ENCODE measurements at places on chromosomes 2 and 18. TPM values are rescaled to one million over a fixed set of nuclear protein-coding genes. Genes with fewer than 3 reads are reported as not detected.
A peak's percentile ranks its signal among the peaks of the same experiment; 100 is the strongest.

Gene FBXO48
- 0.67 TPM for polyA plus RNA-seq

Gene VAMP8
- 401 TPM for polyA plus RNA-seq

Gene ABCA12
- polyA plus RNA-seq = not detected

Gene SP5
- not detected for polyA plus RNA-seq

Gene LBX2
- polyA plus RNA-seq = not detected

Gene UGT1A1
- not detected for polyA plus RNA-seq

Gene GPR39
- not detected for polyA plus RNA-seq

Gene UGT1A4
- polyA plus RNA-seq = not detected

GRCh38 chr2:55616551-55617174 lies 759 bp downstream of the PPP4R3B start:
- DNase-seq = peak; percentile 67

GRCh38 chr2:109168086-109168485 lies 39.1 kb downstream of the SH3RF3 start:
- DNase-seq = no peak

- no peak for DNase-seq
Measured at GRCh38 chr2:36857713-36858112, 108.6 kb downstream of the STRN start.

- no peak for DNase-seq
Measured at GRCh38 chr2:113784823-113785744, 28.6 kb upstream of the SLC35F5 start.

GRCh38 chr2:74843899-74844298 lies 10.0 kb downstream of the HK2 start:
- DNase-seq = peak; percentile 62

- no peak for DNase-seq
Measured at GRCh38 chr2:66034467-66034866, 400.5 kb upstream of the MEIS1 start.

- no peak for DNase-seq
Measured at GRCh38 chr2:24576617-24577016, 85.6 kb downstream of the NCOA1 start.

DNA sequence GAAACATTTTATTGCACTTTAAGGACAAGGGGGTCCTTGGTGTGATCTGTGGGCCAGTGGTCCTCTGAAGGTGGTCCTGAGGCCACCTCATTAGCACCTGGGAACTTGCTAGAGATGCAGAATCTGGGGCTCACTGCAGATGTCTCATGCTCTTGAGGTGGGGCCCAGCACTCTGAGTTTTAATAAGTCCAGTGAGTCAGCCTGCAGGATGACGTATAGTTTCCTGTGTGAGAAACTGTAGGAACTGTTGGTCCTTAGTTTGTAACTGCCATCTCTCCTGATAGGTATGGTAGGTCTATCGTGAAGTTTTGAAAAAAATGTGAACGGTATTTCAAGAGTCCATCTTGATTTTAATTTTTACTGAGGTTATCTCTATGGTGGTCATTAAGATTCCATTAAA lies 2.8 kb downstream of the TRPM8 start:
- DNase-seq = no peak

DNA sequence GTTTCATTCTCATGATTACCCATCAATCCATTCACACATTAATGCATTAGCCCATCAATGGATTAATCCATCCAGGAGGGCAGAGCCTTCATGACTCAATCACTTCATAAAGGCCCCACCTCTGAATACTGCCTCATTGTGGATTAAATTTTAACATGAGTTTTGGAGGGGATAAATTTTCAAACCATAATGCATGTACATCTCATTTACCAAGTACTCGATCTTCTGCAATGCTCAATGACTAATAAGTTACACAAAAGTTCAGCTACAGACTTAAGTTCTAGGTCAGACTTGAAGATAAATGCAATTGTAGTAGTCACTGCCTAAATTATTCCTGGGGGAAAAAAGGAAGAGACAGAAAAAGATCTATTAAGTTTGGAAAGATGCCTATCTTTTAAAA lies 120.0 kb upstream of the OSR1 start:
- no peak for DNase-seq

DNA sequence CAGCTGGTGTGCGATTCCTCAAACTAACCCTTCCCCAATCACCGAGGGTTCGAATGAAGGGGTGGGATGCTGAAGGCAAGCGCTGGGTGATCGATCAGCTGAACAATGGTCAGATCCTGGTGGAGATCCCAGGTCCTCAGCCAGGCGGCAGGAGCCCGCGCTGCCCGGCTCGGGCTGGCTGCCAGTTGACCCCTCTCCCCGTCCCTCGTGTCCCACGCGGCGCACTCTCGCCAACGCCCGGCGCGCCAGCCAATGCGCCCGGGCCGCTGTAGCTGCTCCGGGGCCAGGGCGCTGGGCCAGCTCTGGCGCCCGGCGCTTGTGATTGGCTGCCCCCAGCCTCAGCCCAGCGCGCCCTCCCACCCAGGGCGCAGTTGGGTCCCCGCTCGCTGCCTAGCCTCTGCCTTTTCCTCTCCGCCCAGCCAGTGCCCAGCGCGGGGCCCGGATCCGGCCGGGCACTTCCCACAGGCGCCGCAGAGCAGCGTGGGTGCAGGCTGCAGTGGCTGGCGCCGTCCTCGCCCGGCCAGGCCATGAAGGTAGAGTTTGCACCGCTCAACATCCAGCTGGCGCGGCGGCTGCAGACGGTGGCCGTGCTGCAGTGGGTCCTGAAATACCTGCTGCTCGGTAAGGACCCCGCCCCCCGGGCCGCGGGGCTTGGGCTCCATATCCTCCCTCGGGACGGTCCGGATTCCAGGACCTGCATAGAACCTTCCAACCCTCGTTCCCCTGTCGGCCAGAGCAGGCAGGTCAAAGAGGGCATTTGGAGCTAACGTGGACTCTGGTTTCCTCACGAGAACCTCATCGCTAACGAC lies at the start of gene MOGAT1:
Gene MOGAT1 (plus strand): TSS at position 400 of the 809 bp plus-strand sequence. CDS start 128 bp downstream, at position 528.
- DNase-seq = no peak

DNA sequence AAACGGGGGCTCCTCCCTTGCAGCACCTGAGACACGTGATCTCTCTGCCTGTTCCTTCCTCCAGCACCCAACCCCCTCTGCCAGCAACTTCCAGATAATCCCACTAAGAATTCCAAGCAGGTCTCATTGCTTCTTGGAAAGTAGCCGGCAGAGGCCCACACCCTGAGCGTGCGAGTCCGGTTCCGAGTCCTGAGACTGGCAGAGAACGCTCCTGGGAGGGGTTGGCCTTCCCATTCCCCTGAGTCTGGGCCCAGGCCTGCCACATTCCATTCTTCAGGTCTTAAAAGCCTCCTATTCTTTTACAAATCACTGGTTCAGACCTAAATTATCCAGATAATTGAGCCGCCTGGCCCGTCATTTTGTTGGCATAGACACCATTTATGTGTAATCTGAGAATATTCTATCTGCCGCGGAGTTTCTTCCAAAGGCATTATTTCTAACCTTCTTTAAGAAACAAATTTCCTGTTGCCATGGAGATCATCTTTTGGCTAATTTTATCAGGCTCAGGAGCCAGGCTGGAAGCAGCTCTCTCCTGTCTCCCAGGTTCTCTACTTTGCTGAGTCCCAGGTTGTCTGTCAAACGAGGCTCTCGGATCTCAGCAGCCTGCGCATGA lies 165.4 kb downstream of the MYCN start:
- DNase-seq = no peak

DNA sequence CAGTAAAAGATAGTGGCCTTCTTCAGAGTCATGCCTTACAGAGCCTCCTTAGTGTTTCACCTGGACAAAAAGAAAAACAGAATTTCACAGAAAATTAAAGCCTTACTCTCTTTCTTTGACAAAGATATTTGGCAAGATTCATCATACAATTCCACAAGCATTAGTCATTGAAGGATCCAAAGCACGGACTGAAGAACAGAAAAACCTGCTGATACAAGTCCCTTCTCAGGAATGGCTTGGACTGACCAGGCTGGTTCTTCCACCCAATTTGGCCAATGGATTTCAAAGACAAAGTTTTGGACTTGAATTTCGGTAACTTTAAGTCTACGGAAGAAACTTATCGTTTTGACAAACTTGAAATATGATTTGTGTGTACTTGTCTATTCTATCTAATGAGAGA lies 39.1 kb upstream of the GALNT3 start:
- DNase-seq = no peak

GRCh38 chr2:74966887-74967286 lies 8.4 kb downstream of the POLE4 start:
- peak; percentile 6 for DNase-seq

DNA sequence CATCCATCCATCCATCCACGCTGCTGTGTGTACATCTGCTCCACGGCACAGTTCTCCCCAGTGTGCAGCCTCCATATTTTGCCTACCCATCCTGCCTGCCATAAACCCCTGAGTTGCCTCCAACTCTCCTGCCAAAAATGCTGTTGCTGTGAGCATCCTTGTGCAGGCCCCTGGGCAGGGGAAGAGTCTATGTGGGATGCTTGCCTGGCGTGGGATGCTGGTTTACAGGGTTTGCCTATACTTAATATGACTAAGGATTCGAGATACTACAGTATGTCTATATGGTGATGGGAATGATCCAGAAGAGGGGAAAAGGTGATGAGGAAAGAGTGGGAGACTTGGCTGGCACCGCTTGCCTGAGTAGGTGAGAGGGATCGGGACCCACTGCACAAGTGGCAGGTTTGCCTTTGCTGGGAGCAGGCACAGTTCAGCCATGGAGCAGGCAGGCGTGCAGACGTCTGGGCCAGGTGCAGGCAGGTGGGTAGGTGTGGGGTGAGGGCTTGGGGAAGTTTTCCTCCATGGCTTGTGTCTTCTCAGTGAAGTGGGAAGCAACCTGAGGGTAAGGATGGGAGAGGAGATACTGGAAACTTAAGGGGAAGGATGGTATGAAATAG lies 30.2 kb upstream of the FAHD2A start:
- DNase-seq = no peak

DNA sequence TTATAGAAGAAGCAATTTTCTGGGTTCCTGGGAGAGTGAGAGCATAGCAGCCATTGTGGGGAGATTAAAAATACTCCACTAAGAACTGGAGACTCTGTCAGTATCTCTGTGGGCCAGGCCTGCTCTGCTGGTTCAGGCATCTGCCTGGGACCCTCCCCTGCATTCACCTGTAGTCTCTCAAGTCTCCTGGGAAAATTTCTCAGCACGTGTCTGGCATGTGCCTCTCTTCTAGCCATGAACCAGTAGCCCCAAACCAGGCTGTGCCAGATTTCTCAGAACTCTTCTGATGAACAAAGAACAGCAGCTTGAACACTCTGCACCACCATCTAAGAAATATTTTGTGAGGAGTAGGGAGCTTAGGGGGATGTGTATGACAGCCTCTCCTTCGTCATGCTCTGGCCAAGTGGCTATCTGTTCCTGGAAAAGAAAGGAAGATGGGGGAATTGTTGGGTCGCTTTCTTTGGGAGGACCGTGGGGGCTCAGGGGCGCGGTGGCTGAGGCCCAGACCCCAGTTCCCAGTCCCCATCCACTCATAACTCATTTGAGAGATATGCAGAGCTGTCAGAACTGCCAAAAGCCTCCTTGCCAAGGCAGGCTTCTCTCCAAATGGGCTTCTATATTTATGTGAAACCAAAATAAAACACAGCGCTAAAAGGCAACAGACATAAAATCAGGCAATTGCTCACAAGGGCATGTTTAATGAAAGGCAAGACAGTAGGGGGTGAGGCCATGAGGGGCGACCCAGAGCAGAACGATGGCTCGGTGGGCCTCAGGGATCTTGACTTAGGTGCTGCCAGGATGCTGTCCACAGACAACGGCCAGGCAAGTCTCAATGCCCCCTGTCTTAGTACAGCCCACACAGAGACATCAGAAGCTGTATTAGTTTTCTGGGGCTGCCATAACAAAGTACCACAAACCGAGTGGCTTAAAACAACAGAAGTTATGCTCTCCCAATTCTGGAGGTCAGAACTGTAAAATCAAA lies 114.7 kb upstream of the TNP1 start:
- no peak for DNase-seq

DNA sequence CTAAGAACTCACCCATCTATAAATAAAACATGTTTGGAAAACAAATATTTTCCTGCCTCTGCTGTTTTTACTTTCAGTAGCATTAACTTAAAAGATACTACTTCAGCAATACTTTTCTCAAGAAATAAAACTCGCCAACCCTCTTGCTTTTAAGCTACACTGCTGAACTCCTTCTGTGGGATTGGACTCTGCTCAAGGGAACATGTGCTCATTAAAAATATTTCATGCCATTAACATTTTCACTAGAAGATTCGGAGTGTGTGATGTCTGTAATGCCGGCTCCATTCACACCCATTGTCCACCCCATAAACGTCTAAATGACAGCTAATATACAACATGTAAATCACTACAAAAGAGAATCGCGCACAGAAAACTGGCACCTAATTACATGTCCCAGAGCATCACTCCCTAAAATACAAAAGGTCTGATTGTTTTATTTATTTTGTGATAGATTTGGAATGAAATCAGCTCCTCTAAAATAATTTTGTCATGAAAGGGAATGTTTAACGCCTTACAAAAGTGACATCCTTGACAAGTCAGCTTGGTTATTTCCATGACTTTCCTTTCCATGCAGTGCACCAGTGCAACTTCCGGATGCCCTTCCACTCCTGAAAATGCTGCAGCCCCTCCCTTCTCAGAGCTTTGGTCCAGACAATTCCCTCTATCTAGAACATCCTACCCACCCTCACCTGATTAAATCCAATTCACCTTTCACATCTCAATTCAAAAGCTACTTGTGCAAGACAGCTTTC lies 73.1 kb downstream of the ANKRD44 start:
- no peak for DNase-seq

GRCh38 chr2:49714454-49714853 lies 560.1 kb upstream of the FSHR start:
- no peak for DNase-seq

DNA sequence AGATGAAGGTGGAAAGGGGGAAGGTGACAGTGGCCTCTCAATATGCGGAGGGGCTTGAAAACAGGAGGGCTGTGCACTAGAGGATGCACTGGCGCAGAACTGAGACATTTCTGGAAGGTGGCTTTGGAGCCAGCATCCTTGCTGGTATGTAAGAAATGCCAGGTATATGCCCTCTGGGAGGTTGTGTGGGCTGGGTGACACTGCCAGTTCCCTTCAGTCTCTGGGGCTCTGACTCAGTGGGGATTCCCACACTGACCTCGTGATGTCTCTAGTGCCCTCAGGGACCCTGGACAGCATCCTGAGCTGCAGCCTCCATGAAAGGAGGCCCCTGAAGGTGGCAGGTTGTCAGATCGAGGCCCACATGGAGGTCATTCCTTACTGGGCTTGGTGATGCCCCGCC lies 74.0 kb downstream of the AGAP1 start:
- no peak for DNase-seq

DNA sequence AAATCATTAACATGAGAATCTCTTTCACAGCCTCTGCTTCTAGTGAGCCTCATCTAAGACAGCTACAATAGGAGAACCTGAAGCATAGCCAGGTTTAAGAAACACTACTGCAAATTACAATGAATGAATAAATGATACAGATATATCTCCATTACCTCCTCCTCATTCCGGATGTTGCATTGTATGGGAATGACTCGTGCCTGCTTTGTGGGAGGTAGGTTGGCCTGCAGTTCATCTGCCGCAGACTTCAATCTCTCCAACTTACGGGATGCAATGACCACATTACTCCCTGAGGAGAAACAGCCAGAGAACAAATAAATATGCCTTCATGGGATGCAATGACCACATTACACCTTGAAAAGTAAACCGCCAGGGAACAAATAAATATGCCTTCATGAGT lies 15.4 kb downstream of the PECR start:
- DNase-seq = no peak

- no peak for DNase-seq
Measured at GRCh38 chr2:174327021-174327840, 7.5 kb upstream of the SP9 start.
